ENCODE measurements at places on chromosomes 6 and 20.

- DNase-seq = no peak
Observed at GRCh38 chr6:80647156-80647555, 540.7 kb downstream of the BCKDHB start.

DNA sequence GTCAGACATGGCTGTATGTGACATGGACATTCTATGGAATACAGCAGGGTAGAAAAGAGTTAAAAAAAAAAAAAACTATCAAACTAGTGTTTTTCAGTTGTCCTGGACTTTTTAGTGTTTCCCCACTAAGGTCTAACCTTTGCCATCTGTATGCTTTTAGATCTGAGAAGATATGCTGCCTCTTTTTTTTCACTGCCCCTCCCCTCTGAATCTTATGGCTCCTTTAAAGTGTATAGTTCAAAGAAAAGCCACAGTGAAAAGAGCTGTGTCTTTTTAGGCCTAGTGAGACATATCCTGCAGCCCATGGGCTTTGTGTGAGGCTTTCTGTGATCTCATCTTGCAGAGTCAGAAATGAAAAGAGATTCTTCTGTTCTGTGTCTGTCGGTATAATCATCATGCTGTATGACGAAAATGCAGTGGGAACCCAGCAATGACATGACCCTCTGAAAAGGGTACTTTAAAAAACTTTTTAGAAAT, 29.3 kb downstream of the ADGRG6 start:
- DNase-seq = no peak

DNA sequence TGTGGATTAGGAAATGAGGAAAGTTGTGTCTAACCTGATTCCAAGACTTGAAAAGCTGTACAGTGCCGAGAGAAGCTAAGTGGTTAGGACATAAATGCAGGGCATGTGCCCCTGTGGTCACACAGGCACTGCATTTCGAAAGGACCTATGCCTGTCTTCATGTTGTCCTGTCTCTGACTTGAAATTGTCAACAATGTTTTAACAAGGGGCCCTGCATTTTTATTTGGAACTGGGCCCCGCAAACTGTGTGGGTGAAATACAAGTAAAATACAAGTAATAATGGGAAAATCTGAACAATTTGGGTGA, 38.8 kb downstream of the MRS2 start:
- DNase-seq = no peak

GRCh38 chr20:3658716-3659491, 4.3 kb downstream of the GFRA4 start:
- no peak for DNase-seq

GRCh38 chr6:56536536-56536935, 106.2 kb downstream of the DST start:
- DNase-seq = no peak

DNA sequence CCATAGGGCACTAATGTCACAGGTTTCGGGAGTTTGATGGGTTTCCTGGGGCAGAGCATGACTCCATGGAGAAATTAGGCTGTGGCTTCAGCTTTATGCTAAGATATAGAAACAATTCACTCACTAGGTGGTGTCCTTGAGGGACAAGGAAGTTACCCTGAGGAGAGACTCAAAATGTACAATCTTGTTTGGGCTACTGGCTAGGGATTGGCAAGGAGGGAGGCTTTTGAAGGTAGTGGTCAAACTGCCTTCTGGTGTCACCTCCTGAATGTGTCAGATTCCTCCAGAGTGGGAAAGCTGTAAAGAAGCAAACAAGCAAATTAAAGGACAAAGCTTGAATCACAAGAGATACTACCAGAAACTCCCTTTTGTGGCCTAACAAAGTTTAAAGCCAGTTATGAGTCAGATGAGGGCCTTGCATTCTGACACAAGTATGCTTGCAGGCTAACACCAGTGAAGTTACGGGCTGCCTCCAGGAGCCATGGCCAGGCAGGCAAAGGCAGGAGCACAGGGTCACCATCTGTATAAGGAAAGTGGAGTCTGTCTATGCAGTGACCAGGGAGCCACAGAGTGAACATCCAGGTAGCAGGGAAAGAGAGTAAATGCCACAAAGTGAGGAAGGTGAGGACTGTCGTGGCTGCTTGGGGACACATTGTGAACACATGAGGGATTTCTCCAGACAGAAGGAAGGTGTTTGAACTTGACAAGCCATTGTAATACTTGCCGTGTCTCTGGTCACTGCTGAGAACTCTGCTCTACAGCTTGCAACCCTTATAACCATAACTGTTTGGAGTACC, 107.7 kb upstream of the DTNBP1 start:
- DNase-seq = no peak

- DNase-seq = no peak
Observed at GRCh38 chr6:32073613-32074012, 35.4 kb downstream of the CYP21A2 start.

- no peak for DNase-seq
Observed at GRCh38 chr6:85077098-85077497, 312.7 kb upstream of the TBX18 start.

GRCh38 chr20:16005915-16006493, 567.2 kb downstream of the KIF16B start:
- no peak for DNase-seq

DNA sequence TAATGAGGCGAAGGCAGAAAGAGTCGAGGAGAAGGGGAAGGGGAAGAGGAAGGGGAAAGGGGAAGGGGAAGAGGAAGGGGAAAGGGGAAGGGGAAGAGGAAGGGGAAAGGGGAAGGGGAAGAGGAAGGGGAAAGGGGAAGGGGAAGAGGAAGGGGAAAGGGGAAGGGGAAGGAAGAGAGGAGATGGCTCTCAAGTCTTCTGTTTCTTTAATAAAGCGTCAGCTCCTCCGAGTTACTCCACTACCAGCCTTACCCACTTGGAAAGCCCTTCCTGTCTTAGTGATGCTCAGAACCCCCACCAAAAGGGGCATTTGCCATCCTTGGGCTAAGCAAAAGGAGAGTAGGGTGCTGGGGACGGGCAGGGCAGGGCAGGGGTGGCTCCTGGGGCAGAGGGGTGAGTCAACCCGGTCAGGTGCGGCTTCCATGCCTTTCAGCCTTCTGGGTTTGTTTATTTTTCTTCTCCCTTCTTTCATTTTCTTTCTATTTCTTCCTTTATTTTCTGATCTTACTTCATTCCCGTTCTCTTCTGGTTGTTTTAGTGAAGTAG, 476 bp upstream of the CLIC5 start:
- DNase-seq = no peak

DNA sequence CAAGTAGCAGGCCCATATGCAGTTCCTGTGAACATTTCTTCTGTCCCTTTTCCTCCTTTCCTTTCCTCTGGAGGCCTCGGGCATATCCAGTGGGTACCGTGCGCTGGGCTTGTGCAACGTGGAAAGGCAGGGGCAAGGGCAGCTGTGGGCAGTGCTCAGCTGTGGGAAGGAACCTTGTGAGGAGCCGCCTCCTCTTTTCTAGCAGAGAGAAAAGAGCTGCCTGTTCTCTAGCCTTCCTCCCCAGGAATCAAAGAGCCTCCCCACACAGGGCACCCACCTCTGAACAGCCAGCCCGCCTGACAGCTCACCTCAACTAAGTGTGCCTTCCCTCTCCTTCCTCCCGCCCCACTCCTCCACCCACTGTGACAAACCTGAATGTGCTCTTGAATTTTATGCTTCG, 143.3 kb upstream of the HDDC2 start:
- peak; percentile 4 for DNase-seq

GRCh38 chr6:162777091-162777490, 49.3 kb downstream of the PACRG start:
- DNase-seq = no peak

GRCh38 chr20:20037960-20038359, 14.3 kb downstream of the CRNKL1 start:
- DNase-seq = no peak

- no peak for DNase-seq
Observed at GRCh38 chr6:148524471-148524882, 181.8 kb downstream of the SASH1 start.

DNA sequence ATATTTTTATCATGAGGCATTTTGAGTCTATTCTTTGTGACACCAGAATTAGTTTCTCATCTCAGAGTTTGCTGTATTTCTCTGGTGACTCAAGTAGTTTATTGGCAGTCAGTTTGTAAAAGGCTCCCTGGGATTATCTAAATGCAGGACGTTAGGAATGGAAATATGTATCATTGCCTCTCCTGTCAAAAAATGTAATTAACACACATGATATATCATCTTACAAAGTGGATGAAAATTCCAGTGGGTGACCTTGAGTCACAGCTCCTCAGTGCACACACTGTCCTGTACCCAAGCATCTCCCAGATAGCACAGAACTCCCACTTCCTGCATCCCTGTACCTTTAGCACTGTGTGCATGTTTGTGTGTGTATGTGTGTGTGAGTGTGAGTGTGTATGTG, 258.6 kb downstream of the LAMA2 start:
- no peak for DNase-seq

DNA sequence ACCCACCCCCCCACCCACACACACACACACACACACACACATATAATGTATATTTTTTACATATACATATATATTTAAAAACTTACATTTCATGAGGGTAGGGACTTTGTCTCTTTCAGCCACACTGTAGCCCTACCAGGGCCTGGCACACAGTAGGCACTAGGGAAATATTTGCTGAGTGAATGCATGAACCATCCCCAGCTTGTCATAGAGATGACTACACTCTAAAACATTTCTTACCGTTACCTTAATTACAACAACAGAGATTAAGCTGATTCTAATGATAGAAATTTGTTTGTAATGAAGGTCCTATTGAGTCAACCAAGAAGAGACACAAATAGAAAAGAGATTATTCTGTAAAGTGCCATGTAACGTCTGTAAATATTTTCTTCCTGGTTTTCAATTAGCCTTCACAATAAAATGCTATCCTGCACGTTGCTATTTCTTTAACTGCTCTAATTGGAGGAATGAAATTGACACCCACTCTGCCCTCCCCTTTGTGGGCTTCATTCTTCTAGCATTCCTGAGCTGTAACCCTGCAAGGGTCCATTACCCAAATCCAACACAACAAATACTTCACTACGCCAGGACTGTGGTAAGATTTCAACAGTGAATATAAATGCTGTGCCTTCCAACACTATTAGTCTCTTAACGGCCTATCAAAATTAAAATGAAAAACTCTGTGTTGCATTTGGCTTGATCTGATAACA, 30.8 kb downstream of the SIM1 start:
- DNase-seq = no peak

GRCh38 chr6:45870531-45870930, 145.1 kb downstream of the CLIC5 start:
- DNase-seq = no peak

GRCh38 chr6:163381118-163381756, 33.3 kb upstream of the QKI start:
- DNase-seq = peak; percentile 25

Measured in nephron progenitor cell (in vitro differentiated cells).